CD4-positive, alpha-beta memory T cell (primary cell): ENCODE measurements at places on chromosomes 3 and 15. TPM values are rescaled to one million over a fixed set of nuclear protein-coding genes. Genes with fewer than 3 reads are reported as not detected.

DNA sequence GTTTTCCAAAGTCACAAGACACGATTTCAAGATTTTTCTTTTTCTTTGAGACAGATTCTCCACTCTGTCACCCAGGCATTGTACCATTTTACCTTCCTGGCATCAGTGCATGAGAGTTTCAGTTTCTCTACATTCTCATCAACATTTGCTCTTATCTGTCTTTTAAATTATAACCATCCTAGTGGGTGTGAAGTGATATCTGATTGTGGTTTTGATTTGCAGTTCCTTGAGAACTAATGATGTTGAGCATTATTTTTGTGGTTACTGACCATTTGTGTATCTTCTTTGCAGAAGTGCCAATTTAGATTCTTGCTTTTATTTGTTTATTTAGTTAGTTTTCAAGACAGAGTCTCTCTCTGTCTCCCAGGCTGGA is 41.2 kb downstream of the ADIPOQ start:
- H3K4me3 ChIP-seq, result no peak overlapping the region
- H3K4me1 ChIP-seq, result peaks cover 45% of the 10 kb centered on the region
- no peaks in the 10 kb centered on the region for H3K27me3 ChIP-seq
- no peaks in the 10 kb centered on the region for H3K36me3 ChIP-seq

DNA sequence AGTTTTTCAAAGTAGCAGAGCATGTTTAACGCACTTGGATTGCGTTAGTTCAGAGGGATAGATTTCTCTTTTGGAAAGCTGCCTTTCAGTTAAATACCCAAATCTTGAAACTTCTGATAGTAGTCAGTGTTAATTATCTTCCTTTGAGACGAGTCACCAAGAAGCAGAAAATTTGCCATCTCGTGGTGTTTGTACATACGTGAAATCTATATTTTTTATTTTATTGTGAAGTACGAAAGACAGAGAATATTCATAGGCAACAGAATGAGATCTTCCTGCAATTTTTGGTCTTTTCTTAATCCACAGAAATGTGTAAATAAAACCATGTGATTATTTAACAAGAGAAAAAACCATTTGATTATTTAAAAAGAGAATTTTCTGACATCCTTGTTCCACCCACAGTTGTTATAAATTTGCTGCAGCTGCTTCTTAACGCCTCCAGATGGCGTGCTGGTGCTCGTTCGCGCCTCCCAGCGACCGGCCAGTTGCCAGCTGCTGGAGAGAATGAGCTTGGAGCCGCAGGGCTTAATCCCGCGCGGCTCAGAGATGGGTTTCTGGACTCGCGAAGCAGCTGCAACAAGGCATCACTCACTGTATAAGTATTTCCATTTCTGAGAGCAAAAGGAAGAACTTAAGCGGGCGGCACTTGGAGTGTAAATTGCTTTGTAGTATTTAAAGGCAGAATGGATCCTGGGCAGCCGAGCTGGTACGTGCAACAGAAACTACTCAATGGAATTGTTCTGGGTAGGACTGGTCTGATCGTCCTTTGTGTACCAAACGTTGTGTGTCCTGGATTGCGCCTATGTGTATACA is 10.5 kb upstream of the SLITRK3 start:
- H3K27ac ChIP-seq, result no peak overlapping the region
- H3K4me1 ChIP-seq, result peaks cover 3% of the 10 kb centered on the region
- peak; percentile 7 for DNase-seq
- H3K36me3 ChIP-seq, result no peaks in the 10 kb centered on the region
- no peaks in the 10 kb centered on the region for H3K27me3 ChIP-seq
- H3K4me3 ChIP-seq, result no peak overlapping the region

DNA sequence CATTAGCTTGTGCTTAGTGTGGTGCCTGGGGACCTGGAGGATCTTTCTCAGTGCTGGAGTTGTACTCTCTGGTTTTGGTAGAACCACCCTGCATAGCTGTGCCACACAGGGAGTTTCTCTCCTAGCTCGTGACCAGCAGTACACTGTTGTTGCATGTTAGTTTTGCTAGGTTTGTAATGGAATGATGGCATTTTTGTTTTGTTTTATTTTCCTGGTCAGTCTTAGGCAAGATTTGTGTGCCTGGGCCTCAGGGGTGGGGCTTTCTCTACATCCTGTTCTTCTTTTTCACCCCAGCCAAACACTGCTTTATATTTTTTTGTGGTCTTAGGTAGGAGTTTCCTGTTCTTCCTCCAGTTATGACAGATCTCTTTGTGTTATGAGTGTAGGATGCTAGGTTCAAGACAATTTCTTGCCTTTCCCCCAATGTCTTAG is 534.5 kb upstream of the KCNMB2 start:
- peak overlapping the region; percentile 5 for H3K27ac ChIP-seq
- no peak for DNase-seq

- no peak for DNase-seq
- H3K27ac ChIP-seq, result no peak overlapping the region
- no peaks in the 10 kb centered on the region for H3K36me3 ChIP-seq
- H3K27me3 ChIP-seq, result no peaks in the 10 kb centered on the region
Measured at GRCh38 chr3:8603115-8603710, 41.4 kb downstream of the SSUH2 start.

DNA sequence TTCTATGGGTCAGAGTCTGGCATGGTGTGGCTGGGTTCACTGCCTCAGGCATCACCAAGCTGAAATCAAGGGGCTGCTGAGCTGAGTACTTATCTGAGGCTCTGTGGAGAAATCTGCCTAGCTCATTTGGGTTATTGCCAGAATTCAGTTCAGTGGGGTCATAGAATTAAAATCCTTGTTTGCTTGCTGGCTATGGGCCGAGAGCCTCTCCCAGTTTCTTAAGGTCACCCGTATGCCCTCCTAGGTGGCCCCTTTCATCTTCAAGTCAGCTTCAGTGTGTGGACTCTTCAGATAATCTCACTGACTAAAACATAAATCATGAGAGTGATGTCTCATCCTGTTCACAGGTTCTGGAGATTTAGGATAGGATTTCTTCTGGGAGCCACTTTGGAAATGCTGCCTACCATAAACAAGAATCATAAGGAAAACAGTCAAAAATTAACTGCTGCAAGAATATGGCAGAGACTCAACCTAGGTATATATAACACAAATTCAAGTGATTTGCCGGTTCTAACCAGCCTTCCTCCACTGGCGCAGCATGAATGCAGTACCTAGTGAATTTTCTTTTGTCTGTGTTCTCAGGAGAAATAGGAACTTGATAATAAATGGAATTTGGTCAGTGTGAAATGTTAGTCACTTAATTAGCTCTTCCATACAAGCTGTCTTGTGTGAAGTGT is 5.3 kb downstream of the CP start:
- no peak overlapping the region for H3K27ac ChIP-seq
- H3K27me3 ChIP-seq, result no peaks in the 10 kb centered on the region
- H3K4me3 ChIP-seq, result no peak overlapping the region
- no peaks in the 10 kb centered on the region for H3K4me1 ChIP-seq

- H3K36me3 ChIP-seq, result no peaks in the 10 kb centered on the region
- DNase-seq, result peak; percentile 14
- peaks cover 22% of the 10 kb centered on the region for H3K4me1 ChIP-seq
- H3K27ac ChIP-seq, result no peak overlapping the region
- no peak overlapping the region for H3K4me3 ChIP-seq
- peaks cover 14% of the 10 kb centered on the region for H3K27me3 ChIP-seq
Measured at GRCh38 chr3:12553921-12554391, 2.9 kb upstream of the MKRN2 start.

- H3K27me3 ChIP-seq, result no peaks in the 10 kb centered on the region
- H3K27ac ChIP-seq, result no peak overlapping the region
- DNase-seq, result no peak
- H3K4me3 ChIP-seq, result no peak overlapping the region
Measured at GRCh38 chr3:51354172-51354571, 30.9 kb upstream of the MANF start.

MRPS25 gene
- total RNA-seq, result 77.1 TPM

SH3GL3 gene
- not detected for total RNA-seq

IL17RE gene
- 2.4 TPM for total RNA-seq

ZNF385D gene
- total RNA-seq, result not detected

RTP3 gene
- total RNA-seq, result not detected

EPHB3 gene
- total RNA-seq, result 0.67 TPM

MUC13 gene
- not detected for total RNA-seq
